CD4-positive, alpha-beta memory T cell (primary cell): ENCODE measurements at places on chromosomes 1 and 21. TPM values are rescaled to one million over a fixed set of nuclear protein-coding genes. Genes with fewer than 3 reads are reported as not detected.
A peak's percentile ranks its signal among the peaks of the same experiment; 100 is the strongest.

Gene FALEC
- 0.64 TPM for total RNA-seq

GRCh38 chr1:1614204-1614953, 921 bp upstream of the MIB2 start:
- H3K27ac ChIP-seq, result peak overlapping the region; percentile 100
- H3K4me3 ChIP-seq, result peak overlapping the region; percentile 73
- H3K27me3 ChIP-seq, result no peaks in the 10 kb centered on the region
- H3K4me1 ChIP-seq, result peaks cover 29% of the 10 kb centered on the region
- H3K36me3 ChIP-seq, result no peaks in the 10 kb centered on the region

GRCh38 chr1:91889717-91890459, 3.9 kb upstream of the TGFBR3 start:
- H3K27me3 ChIP-seq, result no peaks in the 10 kb centered on the region
- no peaks in the 10 kb centered on the region for H3K36me3 ChIP-seq
- peak; percentile 36 for DNase-seq
- H3K27ac ChIP-seq, result no peak overlapping the region
- H3K4me3 ChIP-seq, result no peak overlapping the region

- no peak overlapping the region for H3K27ac ChIP-seq
- H3K27me3 ChIP-seq, result no peaks in the 10 kb centered on the region
- DNase-seq, result no peak
- H3K36me3 ChIP-seq, result no peaks in the 10 kb centered on the region
- no peaks in the 10 kb centered on the region for H3K4me1 ChIP-seq
- H3K4me3 ChIP-seq, result no peak overlapping the region
These were observed 134.2 kb upstream of the TNFSF4 start for GRCh38 chr1:173341307-173341706.

- H3K27ac ChIP-seq, result no peak overlapping the region
- no peak overlapping the region for H3K4me3 ChIP-seq
- no peaks in the 10 kb centered on the region for H3K27me3 ChIP-seq
- DNase-seq, result no peak
- no peaks in the 10 kb centered on the region for H3K36me3 ChIP-seq
- no peaks in the 10 kb centered on the region for H3K4me1 ChIP-seq
These were observed 29.2 kb downstream of the PGBD5 start for GRCh38 chr1:230396966-230397365.

DNA sequence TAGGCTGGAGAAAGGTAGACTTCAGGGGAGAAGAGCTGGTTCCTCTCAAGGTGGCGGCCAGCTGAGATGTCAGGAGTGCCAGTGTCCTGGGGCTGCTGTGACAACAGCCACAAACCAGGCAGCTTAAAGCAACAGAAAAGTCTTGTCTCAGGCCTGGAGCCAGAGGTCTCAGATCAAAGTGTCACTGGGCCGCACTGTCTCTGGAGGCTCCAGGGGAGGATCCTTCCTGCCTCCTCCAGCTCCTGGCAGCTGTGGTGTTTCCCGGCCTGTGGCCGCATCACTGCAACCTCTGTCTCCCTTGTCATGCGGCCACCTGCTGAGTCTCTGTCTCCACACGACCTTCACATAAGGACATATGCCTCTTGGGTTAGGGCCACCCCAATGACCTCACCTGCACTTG, 24.4 kb upstream of the TSPEAR start:
- H3K27ac ChIP-seq, result no peak overlapping the region
- no peak overlapping the region for H3K4me3 ChIP-seq
- H3K4me1 ChIP-seq, result no peaks in the 10 kb centered on the region
- H3K36me3 ChIP-seq, result no peaks in the 10 kb centered on the region

Gene FUCA1
- 32.7 TPM for total RNA-seq

DNA sequence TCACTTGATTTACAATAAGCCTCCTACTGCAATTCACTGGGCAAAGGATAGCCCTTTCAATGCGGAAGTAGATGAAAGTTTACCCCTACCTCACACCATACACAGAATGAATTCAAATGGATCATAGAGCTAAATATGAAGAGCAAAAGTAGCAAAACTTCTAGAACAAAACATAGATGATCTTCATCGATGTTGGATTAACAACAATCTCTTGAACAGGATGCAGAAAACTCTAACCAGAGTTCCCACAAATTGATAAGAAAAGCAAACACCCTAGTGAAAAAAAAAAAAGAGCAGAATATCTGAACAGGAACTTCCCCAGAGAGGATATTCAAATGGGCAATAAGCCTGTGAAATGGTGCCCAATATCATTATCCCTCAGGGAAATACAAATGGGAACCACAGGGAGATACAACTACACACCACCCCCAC, 1.9 kb upstream of the UBASH3A start:
- peaks cover 62% of the 10 kb centered on the region for H3K4me1 ChIP-seq
- H3K27ac ChIP-seq, result peak overlapping the region; percentile 44
- no peaks in the 10 kb centered on the region for H3K27me3 ChIP-seq
- DNase-seq, result no peak
- H3K4me3 ChIP-seq, result no peak overlapping the region

GRCh38 chr1:15692121-15692682, 8.1 kb downstream of the PLEKHM2 start:
- DNase-seq, result no peak
- H3K27ac ChIP-seq, result no peak overlapping the region
- H3K4me3 ChIP-seq, result no peak overlapping the region
- peaks cover 23% of the 10 kb centered on the region for H3K4me1 ChIP-seq
- H3K36me3 ChIP-seq, result no peaks in the 10 kb centered on the region

Gene KIF14
- total RNA-seq, result not detected

GRCh38 chr21:33070998-33071769, 1.2 kb downstream of the OLIG1 start:
- H3K27me3 ChIP-seq, result peaks cover 35% of the 10 kb centered on the region
- peak overlapping the region; percentile 36 for H3K4me3 ChIP-seq
- peaks cover 15% of the 10 kb centered on the region for H3K4me1 ChIP-seq
- H3K27ac ChIP-seq, result no peak overlapping the region
- H3K36me3 ChIP-seq, result no peaks in the 10 kb centered on the region

DNA sequence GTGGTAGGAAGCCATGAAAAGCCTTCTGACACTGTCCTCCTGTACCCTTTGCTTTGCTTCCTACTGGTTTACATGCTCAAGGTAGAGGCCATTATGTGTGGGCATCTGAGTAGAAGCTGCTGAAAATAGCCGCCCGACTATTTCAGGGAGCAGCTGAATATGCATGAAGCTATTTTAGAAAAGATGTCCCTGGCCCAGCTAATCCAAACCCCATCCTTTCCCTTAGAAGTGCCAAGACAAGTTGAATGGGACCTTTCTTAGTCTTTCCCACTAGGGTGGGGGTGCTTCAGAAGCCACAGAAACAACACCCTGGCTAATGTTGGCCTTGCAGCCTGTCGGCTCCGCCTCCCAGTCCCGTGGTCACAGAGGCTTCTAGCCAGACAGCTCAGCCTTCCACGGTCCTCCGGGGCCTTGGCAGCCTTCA, 205.1 kb upstream of the EDN2 start:
- H3K4me3 ChIP-seq, result no peak overlapping the region
- H3K4me1 ChIP-seq, result peaks cover 17% of the 10 kb centered on the region
- no peaks in the 10 kb centered on the region for H3K36me3 ChIP-seq
- no peak overlapping the region for H3K27ac ChIP-seq
- no peaks in the 10 kb centered on the region for H3K27me3 ChIP-seq

DNA sequence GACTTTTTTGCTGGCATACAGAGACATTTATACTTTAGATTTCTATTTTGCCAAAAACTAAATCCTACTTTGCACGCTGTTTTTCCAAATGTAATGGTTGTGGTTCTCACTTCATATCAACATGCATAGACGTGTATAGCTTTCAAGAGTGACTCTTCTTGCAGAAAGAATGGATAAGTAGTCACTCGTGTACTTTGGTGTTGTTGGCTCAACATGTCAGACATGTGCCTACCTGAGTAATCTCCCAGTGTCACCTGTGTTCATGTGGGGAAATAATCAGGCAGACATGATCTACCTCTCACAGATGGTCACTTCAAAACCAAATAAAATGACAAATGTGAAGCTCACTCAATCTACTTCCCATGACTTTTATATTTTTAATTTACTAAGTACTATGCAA, 73.1 kb downstream of the GPR88 start:
- H3K4me1 ChIP-seq, result peaks cover 16% of the 10 kb centered on the region
- no peak overlapping the region for H3K27ac ChIP-seq
- no peaks in the 10 kb centered on the region for H3K27me3 ChIP-seq
- H3K36me3 ChIP-seq, result no peaks in the 10 kb centered on the region

DNA sequence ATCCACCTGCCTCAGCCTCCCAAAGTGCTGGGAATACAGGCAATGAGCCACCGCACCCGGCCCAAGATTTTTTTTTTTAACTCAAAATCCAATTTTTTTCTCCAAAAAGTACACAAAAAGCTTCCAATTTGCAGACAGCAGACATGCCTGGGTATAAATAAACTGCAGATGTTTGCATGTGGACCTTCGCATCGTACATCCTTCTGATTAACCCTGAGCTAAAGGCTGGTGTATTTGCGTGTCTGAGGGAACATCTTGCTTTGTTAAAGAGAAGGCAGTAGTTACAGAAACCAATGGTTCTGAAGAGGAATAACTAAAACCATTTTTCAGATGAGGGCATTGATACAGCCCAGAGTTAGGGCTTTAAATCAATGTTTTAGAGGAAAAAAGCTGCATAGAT, 12.7 kb downstream of the BCAR3 start:
- no peak overlapping the region for H3K4me3 ChIP-seq
- no peak overlapping the region for H3K27ac ChIP-seq
- no peak for DNase-seq
- no peaks in the 10 kb centered on the region for H3K36me3 ChIP-seq

DNA sequence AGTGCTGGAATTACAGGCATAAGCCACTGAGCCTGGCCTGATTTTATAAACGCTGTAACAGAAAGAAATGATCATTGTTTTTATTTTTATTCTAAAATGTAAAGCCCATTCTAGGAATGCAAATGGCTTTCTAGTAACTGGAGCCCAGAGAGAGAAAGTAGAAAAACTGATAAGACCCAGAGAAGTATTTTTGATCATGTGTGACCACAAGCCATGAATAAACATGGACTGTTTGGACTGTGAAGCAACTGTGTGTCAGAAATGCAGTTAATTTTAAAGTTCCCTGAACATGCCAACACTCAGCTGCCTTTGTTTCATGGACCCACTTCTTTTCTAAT, 39.7 kb downstream of the EIF2B3 start:
- no peak overlapping the region for H3K27ac ChIP-seq
- peaks cover 12% of the 10 kb centered on the region for H3K4me1 ChIP-seq
- H3K27me3 ChIP-seq, result no peaks in the 10 kb centered on the region
- H3K4me3 ChIP-seq, result no peak overlapping the region
- no peaks in the 10 kb centered on the region for H3K36me3 ChIP-seq

Gene BCAS2
- 33.9 TPM for total RNA-seq

DNA sequence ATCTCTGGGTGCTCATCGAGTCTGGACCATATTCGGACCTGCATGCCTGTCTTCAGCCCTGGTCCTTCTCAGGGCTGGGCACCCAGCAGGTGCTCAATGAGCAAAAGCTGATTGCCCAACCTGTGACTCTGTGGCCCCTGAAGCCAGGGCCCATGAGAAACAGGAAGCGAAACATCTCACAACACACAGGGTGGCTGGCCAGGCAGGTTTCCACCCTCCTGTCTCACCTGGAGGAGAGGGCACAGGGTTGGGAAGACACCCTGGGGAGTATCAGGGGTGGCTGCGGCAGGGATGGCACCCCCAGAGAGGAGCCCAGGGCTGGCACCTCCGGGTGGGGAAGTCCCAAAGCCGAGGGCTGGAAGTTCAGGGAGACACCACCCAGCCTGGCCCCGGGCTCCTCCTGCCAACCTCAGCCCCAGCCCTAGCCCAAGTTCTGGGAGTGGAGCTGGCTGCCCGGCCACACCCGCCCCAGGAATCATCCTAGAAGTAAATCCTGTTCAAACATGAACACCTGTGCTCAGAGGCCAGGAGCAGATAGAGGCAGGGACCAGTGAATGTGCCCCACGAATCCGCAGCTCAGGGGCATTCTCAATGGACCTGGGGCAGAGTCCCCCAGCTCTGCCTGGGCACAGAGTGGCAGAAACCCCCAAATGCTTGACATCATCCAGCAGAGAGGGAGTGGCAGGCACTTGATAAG, 54.6 kb downstream of the RAP1GAP start:
- H3K27me3 ChIP-seq, result no peaks in the 10 kb centered on the region
- no peak overlapping the region for H3K4me3 ChIP-seq
- no peaks in the 10 kb centered on the region for H3K4me1 ChIP-seq
- no peak overlapping the region for H3K27ac ChIP-seq
- no peak for DNase-seq

- DNase-seq, result no peak
- no peak overlapping the region for H3K27ac ChIP-seq
- peaks cover 51% of the 10 kb centered on the region for H3K4me1 ChIP-seq
- H3K4me3 ChIP-seq, result no peak overlapping the region
- H3K27me3 ChIP-seq, result no peaks in the 10 kb centered on the region
These were observed 20.8 kb downstream of the CNST start for GRCh38 chr1:246587032-246587431.

DNA sequence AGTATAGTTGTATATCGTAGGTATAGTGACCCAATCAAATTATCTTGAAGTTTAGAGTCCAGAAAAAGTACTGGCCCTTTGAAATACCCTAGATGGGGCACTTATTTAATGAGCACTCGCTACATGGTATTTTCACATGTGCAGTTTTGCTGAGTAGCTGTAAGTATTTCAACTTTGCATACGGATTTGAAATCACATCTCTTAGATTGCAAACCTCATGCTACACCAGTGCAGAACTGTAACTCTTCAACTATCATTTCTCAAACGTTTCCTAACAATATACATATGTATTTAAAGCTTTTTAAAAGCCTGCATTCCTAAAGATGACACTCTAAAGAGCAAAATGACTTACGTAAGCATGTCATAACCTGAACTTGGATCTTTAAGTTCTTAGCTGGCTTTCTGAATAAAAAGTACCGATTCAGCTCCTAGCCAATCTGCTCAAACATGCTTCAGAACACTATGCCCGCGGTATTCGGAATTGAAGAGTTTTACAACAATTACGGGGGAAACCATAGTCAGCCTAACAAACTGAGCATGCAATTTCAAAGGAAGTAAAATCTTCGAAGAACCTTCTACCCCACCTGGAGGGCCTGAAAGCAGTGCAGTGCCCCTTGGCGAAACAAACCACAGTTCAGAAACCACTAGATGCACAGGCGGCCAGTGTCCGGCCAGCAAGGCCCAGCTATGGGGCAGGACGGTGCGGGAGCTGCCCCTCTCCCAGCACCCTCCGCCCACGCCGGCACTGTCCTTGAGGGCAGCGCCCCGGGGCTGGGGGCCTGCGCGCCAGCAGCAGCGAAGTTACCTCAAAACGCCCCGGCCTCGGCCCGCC, 863 bp downstream of the FH start:
- H3K4me3 ChIP-seq, result peak overlapping the region; percentile 75
- peak overlapping the region; percentile 57 for H3K27ac ChIP-seq
- H3K36me3 ChIP-seq, result peaks cover 5% of the 10 kb centered on the region
- peaks cover 17% of the 10 kb centered on the region for H3K4me1 ChIP-seq

GRCh38 chr1:203992440-203992839, 80.5 kb upstream of the SOX13 start:
- H3K4me3 ChIP-seq, result no peak overlapping the region
- no peaks in the 10 kb centered on the region for H3K4me1 ChIP-seq
- no peak for DNase-seq
- no peaks in the 10 kb centered on the region for H3K27me3 ChIP-seq
- H3K36me3 ChIP-seq, result no peaks in the 10 kb centered on the region

GRCh38 chr21:34201481-34201858, 128.1 kb downstream of the MRPS6 start:
- H3K4me1 ChIP-seq, result peaks cover 34% of the 10 kb centered on the region
- H3K27ac ChIP-seq, result no peak overlapping the region
- DNase-seq, result no peak
- H3K36me3 ChIP-seq, result no peaks in the 10 kb centered on the region
- H3K27me3 ChIP-seq, result no peaks in the 10 kb centered on the region
- H3K4me3 ChIP-seq, result peak overlapping the region; percentile 14
